ENCODE measurements at places on chromosomes 7 and 10. TPM values are rescaled to one million over a fixed set of nuclear protein-coding genes. Genes with fewer than 3 reads are reported as not detected.

The EPHA1 gene
- total RNA-seq: 27.3 TPM

The CELF2 gene
- 2.5 TPM for total RNA-seq

The VPS37D gene
- total RNA-seq: 3.7 TPM

The INMT gene
- total RNA-seq: not detected

The ELAPOR2 gene
- 24.3 TPM for total RNA-seq

The ITGA8 gene
- total RNA-seq: 0.17 TPM

The GBX1 gene
- total RNA-seq: not detected

The NPTX2 gene
- total RNA-seq: 0.21 TPM

The FGL2 gene
- under 0.01 TPM for total RNA-seq

The PAX4 gene
- total RNA-seq: not detected

The GPR26 gene
- not detected for total RNA-seq
